NCI-H2171 treated with DMSO at 0.1 percent for 48 hours (cell line): ENCODE measurements at places on chromosomes 5 and 9.
A peak's percentile ranks its signal among the peaks of the same experiment; 100 is the strongest.

DNA sequence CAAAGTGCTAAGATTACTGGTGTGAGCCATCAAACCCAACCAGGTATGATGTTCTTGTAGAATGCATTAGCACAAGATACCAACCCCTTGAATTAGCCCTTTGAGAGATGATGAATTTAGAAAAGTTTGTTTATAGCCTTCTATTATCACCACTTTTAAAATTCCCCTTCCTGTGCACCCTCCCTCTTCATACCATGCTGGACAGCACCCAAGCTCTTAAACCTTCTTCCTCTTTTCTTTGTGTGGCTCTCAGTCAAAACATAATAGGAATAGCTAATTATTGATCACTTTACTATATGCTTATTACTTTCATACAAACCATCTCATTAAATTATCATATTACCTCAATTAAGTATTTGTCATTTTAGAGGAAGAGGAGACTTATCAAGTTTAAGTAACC lies 87.6 kb upstream of the TMED7 start:
- DNase-seq = no peak

- DNase-seq = no peak
These were observed 79.2 kb downstream of the PLK2 start for GRCh38 chr5:58380655-58381054.

DNA sequence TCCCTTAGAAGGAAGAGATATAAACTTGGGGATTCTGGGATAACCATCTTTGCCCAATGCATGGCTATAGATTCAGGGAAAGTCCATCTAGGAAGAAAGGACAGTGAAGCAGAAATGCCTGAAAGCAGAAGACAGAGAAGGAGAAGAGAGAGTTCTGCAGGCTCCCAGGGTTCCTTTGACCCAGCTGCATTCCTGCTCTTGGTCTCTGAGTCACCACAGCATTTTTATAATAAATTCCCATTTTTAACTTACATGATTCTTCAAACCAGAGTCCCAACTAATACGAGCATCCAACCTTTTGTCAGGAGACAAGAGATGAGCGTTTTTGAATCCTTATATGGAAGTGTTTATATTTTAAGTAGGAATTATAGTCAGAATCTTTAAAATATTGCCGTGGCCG lies 12.0 kb upstream of the AOPEP start:
- DNase-seq = no peak

- DNase-seq = no peak
These were observed 119.8 kb upstream of the ALDH1B1 start for GRCh38 chr9:38272710-38273109.

DNA sequence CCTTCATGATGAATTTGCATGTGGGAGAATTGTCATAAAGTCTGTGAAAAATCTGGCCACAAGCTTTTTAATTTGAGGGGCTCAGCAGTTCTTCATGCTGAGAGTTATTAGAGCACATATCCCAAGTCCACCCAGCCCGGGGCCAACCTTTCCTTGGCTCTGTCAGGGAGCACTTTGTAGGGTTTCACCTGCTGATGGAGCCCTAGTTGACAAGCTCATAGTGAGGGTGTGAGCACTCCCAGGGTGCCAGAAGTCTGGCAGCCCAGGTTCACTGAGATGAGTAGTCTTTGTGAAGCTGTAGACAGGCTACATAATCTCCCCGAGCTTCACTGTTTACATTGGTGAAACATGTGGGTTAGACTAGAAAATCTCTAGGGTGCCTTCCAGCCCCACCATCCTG lies 97.2 kb upstream of the NREP start:
- DNase-seq = no peak

DNA sequence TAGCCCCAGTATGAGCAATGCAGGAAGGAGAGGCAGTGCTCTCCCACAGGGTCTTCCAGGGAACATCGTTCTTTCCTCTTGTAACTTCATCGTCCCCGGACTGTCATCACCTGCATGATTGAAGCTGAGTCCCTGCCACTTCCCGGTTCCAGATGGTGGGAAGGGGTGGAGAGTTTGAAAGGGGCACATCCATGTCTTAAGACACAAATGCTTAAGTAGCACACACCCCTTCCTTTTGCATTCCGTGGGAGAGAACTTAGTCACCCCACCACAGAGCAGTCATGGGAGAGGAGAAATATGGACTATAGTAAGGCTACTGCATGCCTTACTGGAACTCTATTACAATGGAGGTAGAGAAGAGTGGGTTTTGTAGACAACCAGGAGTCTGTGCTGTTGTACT lies 165.3 kb upstream of the GAS1 start:
- no peak for DNase-seq

GRCh38 chr9:93222890-93223259 lies 38.9 kb downstream of the WNK2 start:
- no peak for DNase-seq

- DNase-seq = no peak
These were observed 17.8 kb upstream of the IFNB1 start for GRCh38 chr9:21095561-21095960.

DNA sequence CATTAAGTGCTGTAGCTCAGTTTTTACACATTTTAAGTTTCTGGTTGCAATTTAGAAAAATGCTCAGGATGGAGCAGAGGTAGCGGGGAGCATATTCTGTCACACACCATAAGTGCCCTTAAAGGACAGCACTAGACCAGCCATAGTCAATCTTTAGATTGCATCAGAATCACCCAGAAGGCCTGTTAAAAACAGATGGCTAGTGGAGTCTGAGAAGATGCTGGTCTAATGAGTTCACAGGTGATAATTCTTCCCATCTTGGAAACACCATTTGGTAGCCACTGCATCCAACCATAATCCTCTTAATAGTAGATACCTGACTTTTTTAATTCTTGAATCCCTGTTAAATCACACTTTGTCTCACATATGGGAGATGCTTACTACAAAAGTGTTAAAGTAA lies 113.2 kb downstream of the CDH18 start:
- peak; percentile 53 for DNase-seq

GRCh38 chr5:10229306-10230048 lies 20.2 kb downstream of the ATPSCKMT start:
- DNase-seq = no peak

GRCh38 chr5:75050415-75050814 lies 1.9 kb downstream of the GCNT4 start:
- no peak for DNase-seq

- no peak for DNase-seq
These were observed 686.8 kb downstream of the KCTD16 start for GRCh38 chr5:144857454-144857853.

- no peak for DNase-seq
These were observed 1628.7 kb downstream of the MAT2B start for GRCh38 chr5:165134155-165134554.

DNA sequence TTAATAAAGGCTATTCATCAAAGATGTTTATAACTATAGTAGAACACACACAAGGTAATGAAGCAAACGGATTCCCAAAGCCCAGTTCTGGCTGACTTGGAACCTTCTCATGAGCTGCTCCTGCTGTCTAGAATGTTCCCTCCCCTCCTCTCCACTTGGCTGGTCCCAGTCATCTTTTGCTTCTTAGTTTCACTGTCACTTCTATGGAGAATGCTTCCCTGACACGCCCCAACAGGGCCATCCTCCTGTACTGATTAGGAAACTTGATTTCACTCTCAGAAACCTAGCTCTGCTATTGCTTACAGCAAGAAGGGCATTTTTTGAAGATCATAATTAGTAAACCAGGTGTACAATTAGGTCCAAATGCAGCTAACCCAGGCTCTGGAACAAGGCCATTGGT lies 3.2 kb upstream of the RAPGEF1 start:
- no peak for DNase-seq

DNA sequence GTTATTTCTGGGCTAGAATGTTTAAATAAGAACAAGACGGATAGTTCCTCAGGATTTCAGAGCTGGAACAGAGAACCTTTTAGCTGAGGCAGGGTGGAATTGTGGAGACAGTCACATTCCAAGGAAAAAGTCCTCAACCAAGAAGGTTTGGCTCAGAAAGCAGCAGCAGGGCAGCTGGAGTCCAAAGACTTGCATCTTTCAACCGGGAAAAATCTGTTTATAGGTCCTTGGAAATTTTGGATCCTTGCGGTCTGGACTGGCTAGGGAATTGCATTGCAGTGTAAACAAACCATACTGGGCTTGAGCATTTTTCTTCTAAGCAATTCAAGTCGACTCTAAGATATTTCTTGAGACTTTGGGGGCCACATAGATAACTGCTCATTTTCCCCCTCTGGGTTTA lies 40.8 kb upstream of the HMHB1 start:
- DNase-seq = no peak

DNA sequence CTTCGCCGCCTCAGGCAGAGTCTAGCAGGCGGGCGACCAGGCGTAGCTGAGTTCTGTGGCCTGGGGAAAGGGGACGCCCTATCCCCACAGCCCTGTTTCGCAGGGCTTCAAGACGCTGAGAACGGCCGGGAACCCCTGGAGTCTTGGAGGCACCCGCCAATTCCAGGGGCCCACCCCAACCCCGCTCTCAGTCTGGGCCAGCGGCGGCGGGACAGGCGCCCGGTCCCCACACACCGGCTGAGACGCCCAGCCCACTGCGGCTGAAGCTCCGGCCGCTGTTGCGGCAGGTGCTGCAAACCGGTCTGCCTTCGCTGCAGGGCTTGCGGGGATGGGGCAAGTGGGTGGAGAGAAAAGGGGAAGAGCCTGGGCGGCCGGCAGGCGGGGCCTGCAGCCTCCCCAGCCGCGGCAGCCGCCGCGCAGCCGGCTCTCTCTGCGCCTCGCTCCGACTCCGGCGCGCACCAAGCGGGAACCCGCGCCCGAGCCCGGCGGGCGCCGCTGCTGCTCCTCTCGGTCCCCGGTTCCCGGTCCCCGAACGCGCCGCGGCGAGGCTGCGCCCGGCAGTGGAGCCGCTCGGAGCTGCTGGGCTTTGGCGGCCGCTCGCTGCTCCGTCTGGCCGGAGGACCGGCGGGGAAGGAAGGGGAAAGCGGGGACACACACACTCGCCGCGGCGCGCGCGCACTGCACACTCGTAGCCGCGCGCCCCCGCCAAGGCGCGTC lies at the start of gene PIP5K1B:
Gene PIP5K1B, plus strand, starts transcription at position 427 of the 717 bp plus-strand sequence. CDS start 117,375 bp downstream, outside the sequence.
- peak; percentile 55 for DNase-seq

- no peak for DNase-seq
These were observed 24.4 kb downstream of the C5orf22 start for GRCh38 chr5:31556461-31556860.

DNA sequence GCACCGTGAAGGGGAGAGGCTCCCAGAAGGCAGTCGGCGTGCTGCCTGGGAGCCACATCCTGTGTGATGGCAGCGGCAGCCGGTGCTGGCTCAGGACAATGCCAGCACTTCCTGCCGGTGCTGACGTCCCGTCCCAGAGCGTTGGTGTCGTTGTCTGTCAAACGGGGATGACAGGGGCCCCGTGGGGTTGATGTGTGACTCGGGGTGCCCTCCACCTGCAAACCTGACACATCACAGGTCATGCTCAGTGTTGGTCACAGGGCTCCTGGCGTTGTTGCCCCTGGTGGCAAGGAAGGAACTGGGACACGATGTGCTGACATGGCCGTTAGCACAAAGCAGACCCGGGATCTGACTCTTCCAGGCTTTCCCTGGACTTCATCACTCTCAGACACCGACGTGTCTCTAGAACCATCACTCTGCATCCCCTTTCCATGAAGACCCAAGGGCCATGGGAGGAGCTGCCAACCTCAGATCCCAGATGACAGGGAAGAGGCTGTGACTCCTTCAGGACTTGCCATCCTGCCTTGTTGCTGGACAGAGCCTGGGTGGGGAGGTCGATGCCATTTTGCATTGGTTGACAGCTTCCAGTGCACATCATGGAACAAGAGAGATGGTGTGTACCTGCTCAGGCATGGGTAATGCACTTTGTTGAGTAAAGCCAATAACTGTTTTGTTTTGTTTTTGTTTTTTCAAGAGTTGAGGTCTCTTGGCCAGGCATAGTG lies 21.5 kb downstream of the PLPP7 start:
- no peak for DNase-seq

GRCh38 chr5:41371738-41372137 lies 138.7 kb downstream of the PLCXD3 start:
- no peak for DNase-seq

GRCh38 chr9:134641173-134641989 lies at the start of gene COL5A1:
TSS of gene COL5A1 (plus strand) at chr9:134641803. CDS start at chr9:134642188, 385 bp downstream.
- peak; percentile 88 for DNase-seq

- no peak for DNase-seq
These were observed 26.9 kb upstream of the GALNT10 start for GRCh38 chr5:154163327-154164248.

DNA sequence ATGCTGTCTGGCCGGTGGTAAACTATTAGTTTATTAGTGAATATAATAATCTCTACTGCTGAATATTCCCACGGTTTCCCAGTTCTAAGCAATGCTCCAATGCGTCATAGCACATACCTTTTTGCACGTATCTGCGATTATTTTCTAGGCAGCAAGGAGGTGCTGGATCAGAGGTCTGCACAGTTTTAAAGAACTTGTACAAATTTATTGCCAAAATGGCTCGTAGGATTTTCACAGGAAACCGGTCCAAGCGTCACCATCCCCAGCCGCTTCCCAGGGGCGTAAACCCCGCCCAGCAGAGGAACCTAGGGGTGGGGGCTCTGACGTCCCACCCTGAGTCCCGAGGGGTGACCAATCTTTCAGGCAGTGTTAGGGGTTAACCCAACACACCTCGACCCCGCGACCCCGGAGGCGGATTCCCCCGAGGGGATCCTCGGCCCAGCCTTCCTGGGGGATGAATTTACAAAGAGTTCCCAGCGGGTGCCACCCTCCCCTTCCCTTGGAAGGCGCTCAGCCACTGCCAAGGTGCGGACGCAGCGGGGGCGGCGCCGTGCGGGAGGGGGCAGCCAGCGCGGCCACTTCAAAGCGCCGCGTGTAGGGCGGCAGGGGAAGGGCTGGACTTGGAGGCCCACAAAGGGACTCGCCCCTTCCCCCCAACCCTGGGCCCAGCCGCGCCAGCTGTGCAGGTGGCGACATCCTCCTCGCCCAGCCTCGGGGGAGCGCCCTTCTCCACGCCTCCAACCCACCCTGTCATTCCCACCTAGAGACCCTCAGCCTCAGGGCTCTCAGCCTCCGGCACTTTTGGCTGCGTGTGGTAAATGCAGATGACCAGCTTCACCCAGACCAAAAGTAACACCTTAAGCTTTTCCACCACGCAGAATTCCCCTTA lies 43.5 kb upstream of the TCF7 start:
- DNase-seq = no peak

DNA sequence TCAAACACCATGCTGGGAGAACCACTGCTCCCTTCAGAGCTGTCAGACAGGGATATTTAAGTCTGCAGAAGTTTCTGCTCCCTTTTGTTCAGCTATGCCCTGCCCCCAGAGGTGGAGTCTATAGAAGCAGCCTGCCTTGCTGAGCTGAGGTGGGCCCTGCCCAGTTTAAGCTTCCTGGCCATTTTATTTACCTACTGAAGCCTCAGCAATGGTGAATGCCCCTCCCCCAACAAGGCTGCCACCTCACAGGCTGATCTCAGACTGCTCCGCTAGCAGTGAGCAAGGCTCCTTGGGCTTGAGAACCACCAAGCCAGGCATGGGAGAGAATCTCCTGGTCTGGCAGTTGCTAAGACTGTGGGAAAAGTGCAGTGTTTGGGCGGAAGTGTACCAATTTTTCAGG lies 205.5 kb upstream of the PTGER4 start:
- no peak for DNase-seq

DNA sequence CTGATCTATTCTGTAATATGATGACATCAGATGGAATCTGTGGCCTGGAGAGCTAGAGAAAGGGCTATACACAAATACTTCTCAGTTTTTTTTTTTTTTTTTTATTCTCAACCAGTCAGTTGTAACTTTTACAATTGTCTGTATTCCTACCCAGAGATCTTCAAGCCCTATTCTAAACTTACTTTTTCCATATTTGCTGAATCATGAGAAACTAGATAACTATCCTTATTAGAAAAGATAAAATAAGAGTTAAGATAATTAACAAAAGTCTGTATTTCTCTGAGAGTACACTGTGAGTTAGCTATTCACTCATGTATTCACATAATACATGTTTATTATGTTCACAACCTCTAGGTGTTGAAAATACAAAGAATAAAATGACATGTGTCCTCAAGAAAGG lies 1575.9 kb downstream of the EFNA5 start:
- peak; percentile 27 for DNase-seq
